ENCODE measurements at places on chromosomes 2 and 18. TPM values are rescaled to one million over a fixed set of nuclear protein-coding genes. Genes with fewer than 3 reads are reported as not detected.

- no peak for DNase-seq
- peaks cover 18% of the 10 kb centered on the region for H3K4me1 ChIP-seq
- no peak overlapping the region for H3K27ac ChIP-seq
Measured at GRCh38 chr2:135744760-135745314, 3.2 kb downstream of the UBXN4 start.

SGPP2 gene
- total RNA-seq: 1.6 TPM

LRP1B gene
- total RNA-seq: 0.34 TPM

GRCh38 chr2:234913208-234913626 is 38.6 kb upstream of the SH3BP4 start:
- H3K4me3 ChIP-seq: no peak overlapping the region
- no peaks in the 10 kb centered on the region for H3K4me1 ChIP-seq
- no peaks in the 10 kb centered on the region for H3K36me3 ChIP-seq
- no peaks in the 10 kb centered on the region for H3K27me3 ChIP-seq
- DNase-seq: no peak

GRCh38 chr2:66919286-66919685 is 477.8 kb upstream of the ETAA1 start:
- H3K27me3 ChIP-seq: no peaks in the 10 kb centered on the region
- no peaks in the 10 kb centered on the region for H3K4me1 ChIP-seq
- H3K4me3 ChIP-seq: no peak overlapping the region
- H3K36me3 ChIP-seq: no peaks in the 10 kb centered on the region
- DNase-seq: no peak
- no peak overlapping the region for H3K27ac ChIP-seq

DNA sequence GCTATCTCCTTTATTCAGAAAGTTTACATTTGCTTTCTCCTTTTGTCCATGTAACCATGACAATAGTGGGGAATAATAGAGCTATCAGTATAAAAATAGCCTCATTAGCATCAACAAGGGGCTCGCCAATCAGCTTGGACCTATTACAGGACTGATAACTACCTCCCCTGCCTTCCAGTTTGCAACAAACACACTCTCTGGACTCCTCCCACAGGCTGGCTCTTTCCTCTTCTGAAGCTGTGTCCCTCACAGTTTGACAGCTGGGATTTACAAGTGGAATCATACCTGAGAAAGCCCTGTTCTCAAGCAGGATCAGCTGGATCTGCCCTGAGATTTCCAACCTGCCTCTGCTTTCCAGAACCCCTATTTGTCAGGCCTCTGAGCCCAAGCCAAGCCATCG is 162.5 kb downstream of the GRB14 start:
- H3K4me3 ChIP-seq: no peak overlapping the region
- no peaks in the 10 kb centered on the region for H3K36me3 ChIP-seq
- peaks cover 27% of the 10 kb centered on the region for H3K27me3 ChIP-seq
- no peak overlapping the region for H3K27ac ChIP-seq
- no peaks in the 10 kb centered on the region for H3K4me1 ChIP-seq
- no peak for DNase-seq

DNA sequence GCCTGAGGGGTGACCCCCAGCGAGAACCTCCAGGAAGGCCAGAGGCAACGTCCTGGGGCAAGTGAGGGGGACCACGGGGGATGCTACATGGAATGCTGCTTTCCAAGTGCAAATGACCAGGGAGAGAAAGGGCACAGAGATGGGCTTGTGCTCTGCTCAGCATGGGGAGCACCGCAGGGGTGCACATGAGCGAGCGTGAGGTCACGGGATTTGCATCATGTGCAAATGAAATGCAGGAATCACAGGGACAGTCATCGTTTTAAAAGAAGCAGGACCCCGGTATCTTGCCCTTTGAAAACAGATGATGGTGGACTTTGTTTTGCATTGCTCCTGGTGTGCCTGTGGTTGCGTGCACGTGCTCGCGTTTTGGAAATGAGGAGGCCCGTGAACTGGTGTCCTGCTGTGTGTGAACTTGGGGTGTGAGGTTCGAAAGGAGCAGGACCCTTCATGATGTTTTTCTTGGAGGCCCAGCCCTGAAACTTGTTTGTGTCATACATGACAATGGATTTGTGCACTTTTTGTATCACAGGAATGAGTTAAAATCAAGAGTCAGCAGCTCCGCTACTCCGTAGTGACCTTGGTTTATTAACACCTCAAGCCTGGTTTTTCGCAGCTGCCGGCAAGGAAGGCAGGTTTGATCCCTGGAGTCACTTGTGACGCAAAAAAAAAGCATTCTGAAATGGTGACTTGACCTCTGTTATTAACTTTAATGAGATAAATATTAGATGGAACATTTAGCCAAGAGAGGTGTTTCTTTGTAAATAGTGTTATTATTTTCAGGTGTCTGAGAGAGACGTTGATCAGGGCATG is 234.5 kb downstream of the LDLRAD4 start:
- no peak overlapping the region for H3K27ac ChIP-seq
- H3K4me1 ChIP-seq: no peaks in the 10 kb centered on the region
- no peaks in the 10 kb centered on the region for H3K27me3 ChIP-seq

- no peaks in the 10 kb centered on the region for H3K36me3 ChIP-seq
- no peaks in the 10 kb centered on the region for H3K27me3 ChIP-seq
- no peak overlapping the region for H3K4me3 ChIP-seq
- DNase-seq: no peak
Measured at GRCh38 chr18:56999823-57000222, 147.1 kb upstream of the BOD1L2 start.

TTR gene
- total RNA-seq: 1.2 TPM

TEX44 gene
- total RNA-seq: not detected

GRCh38 chr2:43107679-43108078 is 118.7 kb downstream of the ZFP36L2 start:
- no peak overlapping the region for H3K27ac ChIP-seq
- DNase-seq: no peak
- no peak overlapping the region for H3K4me3 ChIP-seq
- no peaks in the 10 kb centered on the region for H3K36me3 ChIP-seq
- H3K27me3 ChIP-seq: no peaks in the 10 kb centered on the region

GRCh38 chr2:126744640-126745039 is 88.7 kb downstream of the GYPC start:
- no peak overlapping the region for H3K27ac ChIP-seq
- no peaks in the 10 kb centered on the region for H3K4me1 ChIP-seq
- DNase-seq: no peak
- H3K27me3 ChIP-seq: peaks cover 12% of the 10 kb centered on the region
- no peak overlapping the region for H3K4me3 ChIP-seq

PTPRM gene
- 14.5 TPM for total RNA-seq

- H3K27me3 ChIP-seq: no peaks in the 10 kb centered on the region
- no peaks in the 10 kb centered on the region for H3K36me3 ChIP-seq
- peaks cover 2% of the 10 kb centered on the region for H3K4me1 ChIP-seq
Measured at GRCh38 chr2:113276761-113277425, 1.8 kb downstream of the PAX8 start.

DPP4 gene
- total RNA-seq: 3.6 TPM

- no peak overlapping the region for H3K4me3 ChIP-seq
- DNase-seq: no peak
- no peaks in the 10 kb centered on the region for H3K36me3 ChIP-seq
- H3K27ac ChIP-seq: no peak overlapping the region
- H3K4me1 ChIP-seq: no peaks in the 10 kb centered on the region
- no peaks in the 10 kb centered on the region for H3K27me3 ChIP-seq
Measured at GRCh38 chr2:185035906-185036305, 437.6 kb downstream of the ZNF804A start.

MOCOS gene
- total RNA-seq: 12.1 TPM

DNA sequence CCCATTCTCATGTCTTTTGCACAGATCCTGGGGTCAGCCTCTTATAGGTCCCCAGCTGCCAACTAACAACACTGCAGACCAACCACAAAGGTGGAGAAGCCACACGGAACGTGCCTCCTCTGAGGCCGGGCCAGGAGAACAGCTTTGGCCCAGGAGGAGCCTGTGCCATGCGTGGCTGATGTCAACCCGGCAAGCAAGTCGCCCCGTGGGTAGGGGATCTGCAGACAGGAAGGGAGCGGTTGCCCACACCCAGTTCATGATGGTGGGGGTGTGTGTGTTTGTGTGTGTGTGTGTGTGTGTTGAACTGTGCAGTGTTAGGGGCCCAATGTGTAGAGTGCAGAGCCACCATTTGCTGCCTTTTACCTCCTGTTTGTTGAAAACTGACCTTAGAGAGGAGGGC is 2.4 kb upstream of the CLEC4F start:
- no peaks in the 10 kb centered on the region for H3K36me3 ChIP-seq
- no peak overlapping the region for H3K27ac ChIP-seq
- no peaks in the 10 kb centered on the region for H3K4me1 ChIP-seq
- no peak overlapping the region for H3K4me3 ChIP-seq
- H3K27me3 ChIP-seq: peaks cover 3% of the 10 kb centered on the region

DNA sequence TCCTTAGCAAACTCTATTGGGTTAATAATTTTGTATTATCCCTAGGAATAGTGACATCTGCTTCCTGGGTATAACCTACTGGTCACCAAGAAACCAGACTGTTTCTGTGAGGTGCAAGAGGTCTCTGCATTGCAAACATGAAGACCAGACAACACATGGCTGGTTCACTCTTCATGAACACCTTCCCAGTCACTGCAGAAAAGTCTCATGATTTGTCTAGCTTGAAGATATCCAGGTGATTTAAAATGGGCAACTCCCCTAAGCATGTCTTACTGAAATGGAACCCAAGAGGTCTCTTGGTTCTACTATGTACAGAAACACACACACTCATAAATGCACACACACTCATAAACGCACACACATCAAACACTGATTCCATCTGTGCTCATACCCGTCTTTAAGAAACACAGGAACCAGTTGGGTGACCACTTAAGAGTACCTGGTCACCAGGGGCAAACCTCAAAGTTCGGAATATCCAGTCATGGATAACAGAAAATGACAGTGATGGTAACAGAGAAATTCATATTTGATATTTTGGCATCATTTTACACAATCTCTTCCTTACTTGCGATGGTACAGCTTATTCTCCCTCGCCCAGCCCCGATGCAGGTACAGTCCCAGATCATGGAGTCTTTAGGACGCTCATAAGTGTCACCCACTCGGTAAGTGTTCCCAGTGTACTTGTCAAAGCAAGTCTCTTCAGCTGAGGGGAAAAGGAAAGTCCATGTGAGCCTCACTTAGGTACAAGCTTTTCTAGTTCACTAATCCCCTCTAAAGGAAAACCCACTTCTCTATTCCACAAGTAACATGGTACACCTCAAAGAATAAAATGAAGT is 2.9 kb downstream of the FN1 start:
- DNase-seq: no peak
- no peaks in the 10 kb centered on the region for H3K36me3 ChIP-seq
- H3K27ac ChIP-seq: no peak overlapping the region
- H3K27me3 ChIP-seq: peaks cover 11% of the 10 kb centered on the region
- no peak overlapping the region for H3K4me3 ChIP-seq

- H3K27me3 ChIP-seq: peaks cover 28% of the 10 kb centered on the region
- no peaks in the 10 kb centered on the region for H3K4me1 ChIP-seq
- DNase-seq: no peak
- H3K4me3 ChIP-seq: no peak overlapping the region
Measured at GRCh38 chr18:10685484-10685883, 159.7 kb downstream of the NAPG start.

- no peaks in the 10 kb centered on the region for H3K36me3 ChIP-seq
- no peak for DNase-seq
- no peak overlapping the region for H3K4me3 ChIP-seq
- peaks cover 7% of the 10 kb centered on the region for H3K27me3 ChIP-seq
- no peak overlapping the region for H3K27ac ChIP-seq
Measured at GRCh38 chr2:29222381-29223179, 107.4 kb downstream of the CLIP4 start.

CRYGD gene
- not detected for total RNA-seq

DNA sequence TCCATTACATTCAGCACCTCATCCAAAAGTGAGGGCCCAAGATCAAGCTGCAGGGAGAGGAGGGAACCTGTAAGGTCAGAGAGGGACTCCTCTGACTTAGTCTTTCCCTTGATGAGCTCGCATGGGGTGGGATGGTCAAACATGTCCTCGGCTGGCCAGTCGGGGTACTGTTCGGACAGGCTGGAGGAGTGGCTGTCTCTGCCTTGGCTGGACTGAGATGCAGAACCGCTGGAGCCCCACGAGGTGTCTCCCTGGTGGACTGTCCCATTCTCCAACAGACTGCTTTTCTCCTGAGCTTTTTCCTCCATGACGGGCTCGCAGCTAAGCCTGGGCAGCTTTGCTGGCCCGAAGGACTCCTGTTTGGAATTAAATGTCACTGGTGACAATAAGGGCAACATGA is 25.6 kb downstream of the CDC42EP3 start:
- H3K36me3 ChIP-seq: peaks cover 31% of the 10 kb centered on the region
- DNase-seq: no peak
- no peaks in the 10 kb centered on the region for H3K4me1 ChIP-seq
- no peak overlapping the region for H3K4me3 ChIP-seq
- H3K27ac ChIP-seq: no peak overlapping the region

DNA sequence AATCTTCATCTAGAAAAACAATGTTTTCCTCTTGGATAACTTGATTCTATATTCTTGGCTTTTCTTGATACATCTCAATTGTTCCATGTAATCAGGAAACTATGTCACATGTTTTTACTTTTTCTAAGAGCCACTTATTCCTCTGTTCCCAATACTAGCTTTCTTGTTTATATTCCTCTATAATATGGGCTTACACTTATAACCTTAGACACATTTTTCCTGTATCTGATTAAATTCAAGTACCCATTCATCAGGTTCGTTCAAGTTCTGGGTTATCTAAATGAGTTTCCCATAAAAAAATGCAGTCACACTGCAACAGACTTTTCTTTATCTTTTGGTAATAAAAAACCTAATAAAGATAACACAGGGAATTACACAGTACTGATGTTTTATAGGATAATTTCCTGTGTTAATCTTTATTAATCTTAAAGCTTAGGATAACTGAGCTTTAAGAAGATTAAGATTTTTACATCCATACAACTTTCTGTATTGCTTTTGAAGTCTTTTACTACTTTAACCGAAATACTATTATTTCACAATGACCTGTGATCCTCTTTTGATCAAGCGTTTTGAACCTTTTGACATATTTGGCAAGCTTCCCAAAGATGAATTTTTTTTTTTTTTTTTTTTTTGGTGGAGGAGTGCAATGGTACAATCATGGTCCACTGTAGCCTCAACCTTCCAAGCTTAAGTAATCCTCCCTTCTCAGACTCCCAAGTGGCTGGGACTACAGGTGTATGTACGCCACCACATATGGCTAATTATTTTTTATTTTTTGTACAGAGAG is 44.3 kb upstream of the C2orf66 start:
- no peaks in the 10 kb centered on the region for H3K27me3 ChIP-seq
- no peak overlapping the region for H3K27ac ChIP-seq
- no peaks in the 10 kb centered on the region for H3K36me3 ChIP-seq
- H3K4me3 ChIP-seq: no peak overlapping the region
- no peak for DNase-seq

DNA sequence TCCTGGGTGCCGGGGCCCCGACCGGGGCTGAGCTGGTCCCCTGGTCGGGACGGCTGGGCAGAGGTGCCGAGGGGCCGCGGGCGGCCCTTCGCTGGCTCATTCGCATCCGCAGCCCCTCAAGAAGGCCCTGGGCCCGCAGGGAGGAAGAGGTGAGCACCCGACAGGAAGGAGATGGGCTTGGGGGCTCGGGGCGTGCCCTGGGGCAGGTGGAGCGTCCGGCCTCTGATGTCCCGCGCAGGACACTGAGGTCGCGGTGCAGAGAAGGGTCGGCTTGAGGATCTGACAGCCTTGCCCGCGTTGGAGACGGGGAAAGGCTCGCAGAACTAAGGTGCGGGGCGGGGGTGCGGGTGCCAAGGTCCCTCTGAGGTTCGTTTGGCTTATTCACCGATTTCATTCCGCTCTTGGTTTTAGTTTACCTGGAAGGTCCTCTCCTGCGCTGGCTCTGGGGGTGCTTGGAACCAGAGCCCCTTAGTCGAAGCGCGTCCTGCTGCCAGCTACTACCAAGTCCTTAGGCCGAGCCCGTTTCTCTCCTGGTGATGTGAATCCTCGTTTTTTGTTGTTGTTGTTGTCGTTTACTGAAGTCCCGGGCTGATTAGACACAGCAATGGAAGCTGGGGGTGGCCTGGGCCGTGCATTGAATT is 18.9 kb upstream of the CD8A start:
- H3K27me3 ChIP-seq: no peaks in the 10 kb centered on the region
- peaks cover 5% of the 10 kb centered on the region for H3K4me1 ChIP-seq
- H3K4me3 ChIP-seq: no peak overlapping the region
- no peak overlapping the region for H3K27ac ChIP-seq
- no peaks in the 10 kb centered on the region for H3K36me3 ChIP-seq

MAP3K19 gene
- not detected for total RNA-seq

All from HCT116 (cell line).